ENCODE measurements at places on chromosomes 11 and 22.

- DNase-seq, result no peak
Measured at GRCh38 chr11:77287615-77288273, 13.7 kb downstream of the GDPD4 start.

DNA sequence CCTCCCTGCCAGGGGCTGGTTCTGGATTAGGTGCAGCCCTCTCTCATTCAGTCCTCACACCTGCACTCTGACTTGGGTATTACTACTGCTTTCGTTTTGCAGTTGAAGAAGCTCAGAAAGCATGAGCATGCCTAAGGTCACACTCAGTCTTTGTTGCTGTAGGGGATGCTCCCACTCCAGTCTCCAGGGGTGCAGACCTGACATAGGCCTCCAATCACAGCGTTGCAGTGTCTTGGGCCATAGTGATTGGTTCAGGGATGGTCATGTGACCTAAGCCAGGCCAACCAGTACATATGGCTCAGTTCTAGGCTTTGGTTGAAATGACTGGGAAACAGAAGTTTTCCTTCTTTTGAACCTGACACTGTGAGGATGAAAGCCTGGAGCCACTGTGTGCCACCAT, 61.7 kb downstream of the FBXO7 start:
- DNase-seq, result no peak

- no peak for DNase-seq
Measured at GRCh38 chr11:100031973-100032372, 655.1 kb upstream of the ARHGAP42 start.

- peak; percentile 89 for DNase-seq
Measured at GRCh38 chr11:67372993-67373647, at the start of gene CLCF1. Gene CLCF1, minus strand, starts transcription at chr11:67373598. Its CDS starts 59 bp downstream, at chr11:67373539.

DNA sequence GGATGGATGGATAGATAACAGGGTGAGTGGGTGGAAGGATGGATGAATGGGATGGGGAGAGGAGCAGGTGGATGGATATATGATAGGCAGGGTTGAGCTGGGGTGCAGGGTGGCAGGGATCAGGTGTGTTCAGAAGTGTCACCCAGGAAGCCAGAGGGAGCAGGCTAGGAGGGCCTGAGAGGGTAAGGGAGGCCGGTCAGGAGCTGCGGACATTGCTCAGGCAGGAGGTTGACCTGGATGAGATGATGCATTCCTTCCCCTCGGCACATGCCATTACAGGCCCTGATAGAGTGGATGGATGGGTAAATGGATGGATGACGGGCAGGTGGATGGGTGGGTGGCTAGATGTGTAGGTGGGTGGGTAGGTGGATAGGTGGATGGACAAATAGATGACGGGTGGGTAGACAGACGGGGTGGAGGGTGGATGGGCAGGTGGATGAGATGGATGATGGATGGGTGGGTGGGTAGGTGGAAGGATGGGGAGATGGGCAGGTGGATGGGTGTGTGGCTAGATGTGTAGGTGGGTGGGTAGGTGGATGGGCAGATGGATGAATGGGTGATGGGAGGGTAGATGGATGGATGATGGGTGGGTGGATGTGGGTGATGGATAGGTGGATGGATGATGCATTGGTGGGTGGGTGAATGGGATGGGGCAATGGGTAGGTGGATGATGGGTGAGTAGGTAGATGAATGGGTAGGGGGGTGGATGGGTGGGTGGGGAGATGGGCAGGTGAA, 8.0 kb downstream of the DHCR7 start:
- DNase-seq, result peak; percentile 53

DNA sequence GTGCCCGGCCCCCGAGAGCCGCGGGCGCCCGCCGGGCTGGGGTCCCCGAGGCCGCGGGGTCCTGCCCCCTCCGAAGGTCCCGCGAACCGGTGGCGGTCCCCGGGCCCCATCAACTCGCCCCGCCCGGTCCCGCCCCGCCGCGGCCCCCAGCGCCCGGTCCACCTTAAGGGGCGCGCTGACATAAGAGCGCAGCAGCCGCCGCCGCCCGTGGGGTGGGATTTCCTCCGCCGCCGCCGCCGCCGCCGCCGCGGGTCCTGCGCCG, at the start of gene ZDHHC8:
TSS of gene ZDHHC8 (plus strand) at position 208 of the 262 bp plus-strand sequence. CDS start 144 bp downstream, outside the sequence.
- no peak for DNase-seq

- DNase-seq, result peak; percentile 86
Measured at GRCh38 chr11:123616505-123617198, 37.8 kb downstream of the SCN3B start.

DNA sequence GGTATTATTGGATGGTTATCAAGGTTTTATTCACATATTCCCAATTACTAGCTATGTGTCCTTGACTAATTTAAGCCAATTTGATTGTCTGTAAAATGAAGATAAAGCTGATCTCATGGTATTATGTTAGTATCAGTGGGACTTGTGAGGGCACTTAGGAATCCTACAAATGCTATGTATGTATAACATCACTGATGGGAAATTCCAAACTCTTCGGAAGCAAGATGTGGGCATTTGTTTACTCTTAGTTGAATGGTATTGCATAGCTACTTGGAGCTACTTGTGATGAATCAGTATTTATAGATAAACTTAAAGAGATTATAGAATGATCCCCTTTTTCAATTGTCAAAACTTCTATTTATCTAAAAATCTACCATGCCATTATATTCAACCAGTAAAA, 239.9 kb downstream of the CNTN5 start:
- no peak for DNase-seq

GRCh38 chr11:65210748-65211147, 29.0 kb downstream of the CAPN1 start:
- DNase-seq, result no peak

GRCh38 chr11:45924036-45924915, 1.8 kb downstream of the LARGE2 start:
- no peak for DNase-seq

- no peak for DNase-seq
Measured at GRCh38 chr11:75966537-75967287, 151.7 kb downstream of the UVRAG start.

GRCh38 chr11:32584921-32585320, 1.3 kb downstream of the EIF3M start:
- no peak for DNase-seq

DNA sequence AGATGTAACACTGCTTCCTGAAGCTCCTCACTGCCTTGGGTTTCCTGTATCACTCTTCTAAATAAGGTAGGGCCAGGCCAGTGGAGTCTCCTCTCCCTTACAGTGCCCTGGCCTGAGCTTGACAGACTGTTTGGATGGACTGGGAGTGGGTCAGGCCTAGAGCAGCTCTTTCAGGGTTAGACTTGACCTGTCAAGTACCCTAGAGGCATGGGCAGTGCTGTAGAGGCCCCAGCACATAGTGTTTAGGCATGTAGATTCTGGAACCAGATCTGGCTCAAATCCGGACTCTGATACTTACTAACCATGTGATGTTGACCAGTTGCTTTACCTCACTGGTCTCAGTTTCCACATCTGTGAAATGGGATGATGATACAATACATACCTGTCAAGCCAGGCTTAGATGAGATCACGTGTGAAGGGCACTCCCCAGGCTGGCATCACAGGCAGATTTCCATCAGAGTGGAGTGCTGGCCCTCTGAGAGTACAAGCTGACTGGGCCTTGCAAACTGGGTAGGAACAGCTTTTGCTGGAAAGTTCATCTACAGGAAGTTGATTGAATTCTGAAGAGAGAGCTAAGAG, 1.4 kb upstream of the MICAL2 start:
- no peak for DNase-seq

DNA sequence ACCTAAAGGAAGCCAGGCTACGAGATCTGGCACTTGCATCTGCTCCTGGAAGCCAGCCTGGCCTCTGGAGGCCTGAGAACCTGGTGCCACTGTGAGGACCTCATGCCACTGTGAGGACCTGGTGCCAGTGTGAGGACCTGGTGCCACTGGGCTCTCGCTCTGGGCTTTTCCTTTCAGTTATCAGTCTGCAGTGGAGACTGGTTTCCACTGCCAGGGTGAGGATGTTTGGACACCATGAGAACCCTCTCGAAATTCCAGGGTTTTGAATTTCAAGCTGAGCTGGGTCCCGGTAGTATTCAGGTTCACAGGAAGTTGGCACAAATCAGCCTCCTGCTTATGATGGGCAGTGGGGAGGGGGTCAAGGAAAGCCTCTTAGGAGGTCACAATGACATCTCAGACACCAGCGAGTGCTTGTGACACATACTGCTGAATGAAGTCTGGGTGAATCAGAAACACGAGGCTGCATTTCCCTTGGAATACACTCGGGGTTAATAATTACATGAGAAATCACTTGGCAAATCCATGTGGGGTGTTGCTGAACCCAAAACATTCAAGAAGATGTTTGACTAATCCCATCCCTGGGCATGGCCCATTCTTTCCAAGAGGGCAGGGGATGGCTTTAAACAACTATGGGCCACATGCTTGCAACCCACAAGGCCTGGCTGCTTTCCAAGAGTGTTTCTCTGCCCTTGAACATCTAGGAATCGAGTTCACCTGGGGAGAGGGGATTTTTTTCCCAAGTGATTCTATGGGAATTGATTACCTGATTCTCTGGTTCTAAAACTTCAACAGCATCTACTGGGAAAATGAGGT, 60.2 kb downstream of the LINC01488 start:
- no peak for DNase-seq

GRCh38 chr11:124890683-124891372, 6.8 kb downstream of the ROBO4 start:
- DNase-seq, result no peak

DNA sequence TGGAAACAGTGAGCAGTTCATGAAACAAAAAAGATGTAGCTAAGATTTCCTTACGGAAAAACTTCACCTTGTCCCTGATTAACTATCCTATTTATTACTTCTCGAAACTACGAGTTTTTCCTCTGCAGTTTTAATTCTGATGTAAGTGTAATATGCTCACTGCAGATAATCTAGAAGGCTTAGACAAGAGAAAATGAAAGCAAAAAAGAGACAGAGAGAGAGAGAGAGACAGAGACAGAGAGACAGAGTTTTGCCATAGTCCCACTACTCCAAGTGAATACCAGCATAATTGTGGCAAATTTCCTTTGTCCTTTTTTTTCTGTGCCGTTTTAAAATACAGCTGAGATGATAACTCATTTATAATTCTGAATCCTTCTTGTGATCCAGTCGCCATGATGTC, 24.8 kb downstream of the FSHB start:
- no peak for DNase-seq

DNA sequence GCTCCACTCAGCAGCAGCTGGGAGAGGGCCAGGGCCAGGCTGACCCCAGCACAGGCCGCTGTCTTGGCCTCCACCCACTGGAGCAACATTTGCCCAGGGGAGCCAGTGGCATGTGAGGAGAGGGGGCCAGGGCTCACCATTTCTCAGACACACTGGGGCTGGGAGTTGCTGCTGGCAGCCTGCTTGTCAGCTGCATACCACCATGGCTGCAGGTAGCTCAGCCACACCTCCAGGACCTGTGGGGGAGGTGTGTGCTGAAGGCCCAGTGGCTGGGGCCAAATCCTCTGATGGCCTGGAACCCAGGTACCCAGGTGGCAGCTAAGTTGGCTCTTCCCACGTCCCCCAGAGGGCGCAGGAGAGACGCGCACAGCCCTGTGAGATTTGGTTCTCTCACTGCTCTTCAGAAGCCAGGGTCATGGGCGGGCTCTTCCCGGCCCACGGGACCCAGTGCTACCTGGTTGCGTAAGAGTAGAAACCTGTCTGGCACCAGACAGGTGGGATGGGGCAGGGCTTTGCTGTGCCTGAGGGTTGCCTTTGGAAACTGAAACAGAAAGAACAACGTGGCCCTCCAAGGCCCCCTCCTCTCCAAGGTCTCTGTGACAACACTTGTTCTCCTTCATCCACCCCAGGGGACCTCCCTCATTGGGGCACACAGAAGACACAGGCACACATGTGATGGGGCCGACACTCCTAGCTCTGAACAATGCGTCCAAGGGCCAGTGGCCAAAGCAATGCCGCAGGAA, 98.8 kb downstream of the MED15 start:
- no peak for DNase-seq

DNA sequence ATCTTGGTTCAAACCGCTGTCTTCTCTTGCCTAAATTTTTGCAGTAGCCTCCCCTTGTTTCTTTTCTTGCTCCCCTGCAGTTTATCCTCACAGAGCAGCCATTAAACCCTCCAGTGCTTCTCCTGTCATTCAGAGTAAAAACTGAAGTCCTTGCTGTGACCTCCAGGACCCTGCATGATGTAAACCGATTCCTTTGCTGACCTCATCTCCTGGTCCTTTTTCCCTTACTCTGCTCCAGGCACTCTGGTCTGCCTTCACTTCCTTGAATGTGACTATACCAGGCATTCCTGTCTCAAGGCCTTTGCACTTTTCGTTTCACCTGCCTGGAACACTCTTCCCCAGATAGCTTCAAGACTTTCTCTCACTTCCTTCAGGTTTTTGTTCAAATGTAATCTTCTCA, 152.0 kb downstream of the WNT11 start:
- no peak for DNase-seq

- no peak for DNase-seq
Measured at GRCh38 chr11:70603114-70603755, 204.9 kb downstream of the CTTN start.

- DNase-seq, result no peak
Measured at GRCh38 chr11:67024410-67024809, 1.5 kb downstream of the SYT12 start.

GRCh38 chr11:69634590-69634989, 6.4 kb upstream of the CCND1 start:
- peak; percentile 77 for DNase-seq

DNA sequence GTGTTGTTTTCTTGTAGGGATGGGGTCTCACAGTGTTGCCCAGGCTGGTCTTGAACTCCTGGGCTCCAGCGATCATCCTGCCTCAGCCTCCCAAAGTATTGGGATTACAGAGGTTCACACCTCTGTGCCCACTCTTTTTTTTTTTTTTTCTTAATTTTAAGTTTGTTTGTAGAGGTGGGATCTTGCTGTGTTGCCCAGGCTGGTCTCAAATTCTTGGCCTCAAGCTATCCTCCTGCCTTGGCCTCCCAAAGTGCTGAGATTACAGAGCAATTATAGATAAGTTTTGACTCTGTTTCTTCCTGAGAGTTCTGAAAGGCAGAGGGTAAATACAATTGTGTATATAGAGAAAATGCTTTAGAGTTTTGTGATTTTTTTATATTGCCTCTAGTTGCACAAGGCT, 160.4 kb downstream of the TEAD1 start:
- no peak for DNase-seq

DNA sequence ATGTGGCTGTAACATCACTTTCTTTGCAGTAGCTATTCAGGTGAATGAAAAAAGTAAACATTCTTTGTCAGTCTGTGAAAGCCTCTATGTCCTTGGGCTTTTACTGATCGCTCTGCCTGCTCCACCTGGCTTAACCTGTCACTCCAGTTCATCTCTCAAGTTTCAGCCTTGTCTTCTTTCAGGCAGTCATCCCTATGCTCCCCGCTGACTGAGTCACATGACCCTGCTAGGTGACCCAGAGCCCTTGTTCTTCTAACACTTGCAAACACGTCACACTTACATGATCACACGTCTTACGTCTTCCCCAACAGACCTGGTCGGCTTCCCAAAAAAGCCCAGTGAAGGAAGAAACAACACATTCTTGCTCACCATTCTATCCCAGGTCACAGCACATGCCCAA, 499.3 kb upstream of the TENM4 start:
- DNase-seq, result no peak

- no peak for DNase-seq
Measured at GRCh38 chr11:75867778-75868374, 52.9 kb downstream of the UVRAG start.

- DNase-seq, result peak; percentile 33
Measured at GRCh38 chr22:19815093-19815822, 39.4 kb downstream of the GNB1L start.

All from cardiac septum (tissue), 1 donor.